ENCODE measurements at places on chromosomes 2 and 18.

- DNase-seq: no peak
Measured at GRCh38 chr18:76986406-76986805, 146.2 kb downstream of the MBP start.

GRCh38 chr2:60148716-60149115 is 404.7 kb downstream of the BCL11A start:
- DNase-seq: no peak

GRCh38 chr18:62335494-62335893 is 10.4 kb downstream of the TNFRSF11A start:
- no peak for DNase-seq

DNA sequence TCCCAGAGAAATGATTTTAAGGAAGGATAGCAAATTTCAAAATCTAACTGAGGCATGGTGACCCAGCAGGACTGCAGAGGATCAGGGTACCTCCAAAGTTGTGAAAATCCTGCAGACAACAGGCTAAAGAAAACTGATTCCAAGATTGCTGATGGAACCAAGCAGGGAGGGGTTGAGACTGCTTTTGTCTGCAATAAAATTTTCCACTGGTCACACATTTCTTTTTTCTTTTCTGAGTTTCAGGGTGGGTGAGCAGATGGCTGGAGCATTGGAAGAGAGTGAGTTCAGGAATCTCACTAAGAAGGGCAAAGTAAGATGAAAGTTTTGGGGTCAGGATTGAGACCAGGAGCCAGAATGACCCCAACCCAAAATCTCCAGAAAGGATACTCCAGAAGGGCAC is 321.0 kb downstream of the TNS1 start:
- no peak for DNase-seq

DNA sequence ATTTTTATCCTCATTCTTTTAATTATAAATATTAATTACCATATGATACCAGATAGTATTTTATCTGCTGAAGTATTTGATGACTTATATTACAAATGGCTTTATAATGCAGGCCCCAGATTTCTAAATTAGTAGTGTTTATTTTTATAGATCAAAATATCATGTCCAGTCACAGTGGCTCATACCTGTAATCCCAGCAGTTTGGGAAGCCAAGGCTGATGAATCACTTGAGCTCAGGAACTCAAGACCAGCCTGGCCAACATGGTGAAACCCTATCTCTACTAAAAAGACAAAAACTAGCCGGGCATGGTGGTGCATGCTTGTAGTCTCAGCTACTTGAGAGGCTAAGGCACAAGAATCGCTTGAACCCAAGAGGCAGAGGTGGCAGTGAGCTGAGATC is 100.1 kb upstream of the ARHGAP15 start:
- DNase-seq: no peak

- no peak for DNase-seq
Measured at GRCh38 chr18:12907258-12907925, 23.4 kb upstream of the PTPN2 start.

- no peak for DNase-seq
Measured at GRCh38 chr2:239327536-239328350, 73.1 kb downstream of the HDAC4 start.

DNA sequence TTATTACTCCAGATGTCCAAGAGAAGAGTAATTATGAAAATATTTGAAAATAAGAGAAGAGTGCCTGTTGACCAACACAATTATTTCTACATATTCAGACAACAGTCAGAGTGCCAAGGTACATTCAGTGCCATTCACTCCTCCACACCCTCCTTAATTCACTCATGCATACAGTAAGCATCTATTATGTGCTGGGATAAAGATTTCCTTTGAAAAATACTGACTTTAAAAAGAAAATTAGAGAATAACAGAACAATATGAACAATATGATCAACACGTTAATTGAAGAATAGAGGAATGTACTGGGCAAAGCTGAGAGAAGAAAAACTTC is 203.6 kb downstream of the L3MBTL4 start:
- DNase-seq: no peak

DNA sequence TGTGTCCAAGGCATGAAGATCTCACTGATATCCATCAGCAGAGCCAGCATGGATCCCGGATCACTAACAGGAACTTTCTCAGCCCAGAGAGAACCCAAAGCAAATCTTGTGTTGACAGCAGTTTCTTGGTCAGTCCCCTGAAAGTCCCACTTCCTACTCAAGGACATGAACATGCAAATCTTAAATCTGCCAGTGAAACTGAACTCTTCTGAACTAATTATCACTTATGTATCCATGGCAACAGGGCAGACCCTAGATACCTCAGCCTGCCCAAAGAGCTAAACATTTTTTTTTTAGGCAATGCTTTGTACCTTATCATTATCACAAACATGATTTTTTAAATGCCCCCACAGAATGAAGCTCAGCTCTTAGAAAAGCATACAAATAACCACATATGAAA is 127.8 kb upstream of the DDX18 start:
- DNase-seq: no peak

GRCh38 chr18:60406721-60407120 is 34.1 kb upstream of the MC4R start:
- no peak for DNase-seq

GRCh38 chr18:55250768-55251173 is 291.5 kb upstream of the CCDC68 start:
- DNase-seq: no peak

DNA sequence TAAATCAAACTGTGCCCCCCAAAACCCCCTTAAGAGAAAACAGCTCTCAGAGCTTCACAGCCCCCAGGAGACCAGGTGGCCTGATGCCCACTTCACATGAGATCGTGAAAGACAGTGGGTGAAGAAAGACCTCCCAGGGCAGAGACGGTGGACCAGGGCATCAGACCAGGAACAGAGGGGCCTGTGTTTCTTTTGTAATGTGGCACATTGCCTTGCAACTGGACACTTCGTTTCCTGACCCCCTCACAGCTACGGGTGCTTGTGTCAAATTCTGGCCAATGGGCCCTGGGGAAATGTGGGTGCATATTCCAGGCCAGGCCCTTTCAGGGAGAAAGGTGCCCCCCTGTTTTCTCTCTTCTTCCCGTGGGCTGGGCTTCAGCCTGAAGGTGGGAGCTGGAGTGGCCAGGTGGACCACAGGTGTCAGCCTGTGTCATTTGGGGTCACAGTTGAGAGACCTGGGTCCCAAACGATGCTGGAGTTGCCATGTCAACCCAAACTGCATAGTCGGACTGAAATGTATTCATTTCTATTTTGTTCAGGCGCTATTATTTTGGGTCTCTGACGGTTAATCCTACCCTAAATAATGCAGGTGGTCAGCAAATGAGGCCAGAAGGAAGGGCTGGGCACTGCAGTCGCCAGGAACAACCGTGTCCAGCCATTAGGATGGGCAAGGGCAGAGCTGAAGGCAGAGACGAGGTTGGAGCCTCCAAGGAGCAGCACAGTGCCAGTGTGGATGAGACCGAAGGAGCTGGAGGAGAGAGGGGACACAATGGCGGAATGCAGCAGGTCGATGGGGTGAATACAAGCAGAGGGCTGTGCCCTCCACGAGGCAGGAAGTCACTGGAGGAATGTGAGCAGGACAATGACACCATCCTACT is 338.2 kb downstream of the EIPR1 start:
- DNase-seq: no peak

GRCh38 chr2:54428108-54428831 is 27.9 kb upstream of the SPTBN1 start:
- DNase-seq: no peak

- no peak for DNase-seq
Measured at GRCh38 chr2:43160778-43161177, 65.6 kb downstream of the ZFP36L2 start.

GRCh38 chr18:79272916-79273315 is 122.8 kb upstream of the NFATC1 start:
- no peak for DNase-seq

GRCh38 chr18:37299471-37300304 is 265.9 kb downstream of the CELF4 start:
- DNase-seq: peak; percentile 97

DNA sequence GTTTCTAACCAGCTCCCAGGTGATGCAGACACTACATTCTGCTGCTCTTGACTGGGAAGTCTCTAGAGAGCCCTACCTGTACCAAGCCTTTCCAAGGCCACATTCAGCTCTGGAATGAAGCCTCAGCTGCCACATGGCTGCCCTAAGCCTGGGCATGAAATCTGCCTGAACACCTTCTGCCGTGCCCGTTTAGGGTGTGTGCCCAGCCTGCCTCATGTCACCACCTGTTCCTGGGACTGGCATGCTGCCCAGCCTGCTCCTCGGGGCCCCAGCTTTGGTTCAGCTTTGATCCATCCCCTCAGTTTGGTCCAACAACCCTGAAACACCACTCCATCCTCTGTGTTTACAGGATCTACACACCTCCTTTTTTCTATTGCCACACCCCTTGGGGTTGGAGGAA is 210.9 kb downstream of the L3MBTL4 start:
- no peak for DNase-seq

GRCh38 chr2:26980971-26981370 is 10.5 kb downstream of the MAPRE3 start:
- no peak for DNase-seq

- DNase-seq: no peak
Measured at GRCh38 chr18:78130232-78131195, 849.1 kb upstream of the SALL3 start.

GRCh38 chr2:30040147-30040546 is 106.7 kb upstream of the YPEL5 start:
- DNase-seq: no peak

DNA sequence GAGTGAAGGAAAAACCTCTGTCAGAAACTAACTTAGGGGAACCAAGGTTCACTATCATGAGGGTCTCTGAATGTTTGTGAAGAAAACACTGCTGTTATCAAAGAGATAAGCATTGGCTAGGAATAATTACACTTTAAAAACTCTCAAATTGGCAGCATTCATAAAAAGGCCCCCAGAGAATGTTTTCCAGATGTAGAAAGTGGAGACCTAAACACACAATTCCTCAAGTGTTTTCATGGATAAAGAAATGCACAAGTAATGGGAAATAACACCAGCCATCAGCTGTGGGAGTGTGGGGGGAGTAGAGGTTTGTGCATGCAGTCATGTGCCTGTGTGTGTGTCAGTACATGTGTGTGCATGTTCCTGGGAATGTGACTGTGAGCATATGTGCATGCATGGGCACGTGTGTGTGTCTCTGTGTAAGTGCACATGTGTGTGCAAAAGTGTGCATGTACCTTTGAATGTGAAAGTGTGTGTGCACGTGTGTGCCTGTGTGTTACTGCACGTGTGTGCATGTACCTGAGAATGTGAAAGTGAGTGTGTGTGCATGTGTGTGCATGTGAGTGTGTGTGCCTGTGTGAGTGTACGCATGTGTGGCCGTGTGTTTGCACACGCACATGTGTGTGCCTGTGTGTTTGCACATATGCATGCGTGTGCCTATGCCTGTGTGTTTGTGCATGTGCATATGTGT is 854.3 kb upstream of the SALL3 start:
- no peak for DNase-seq

GRCh38 chr2:168348076-168348475 is 100.7 kb upstream of the STK39 start:
- peak; percentile 41 for DNase-seq

GRCh38 chr2:225841314-225841713 is 441.8 kb downstream of the NYAP2 start:
- no peak for DNase-seq

DNA sequence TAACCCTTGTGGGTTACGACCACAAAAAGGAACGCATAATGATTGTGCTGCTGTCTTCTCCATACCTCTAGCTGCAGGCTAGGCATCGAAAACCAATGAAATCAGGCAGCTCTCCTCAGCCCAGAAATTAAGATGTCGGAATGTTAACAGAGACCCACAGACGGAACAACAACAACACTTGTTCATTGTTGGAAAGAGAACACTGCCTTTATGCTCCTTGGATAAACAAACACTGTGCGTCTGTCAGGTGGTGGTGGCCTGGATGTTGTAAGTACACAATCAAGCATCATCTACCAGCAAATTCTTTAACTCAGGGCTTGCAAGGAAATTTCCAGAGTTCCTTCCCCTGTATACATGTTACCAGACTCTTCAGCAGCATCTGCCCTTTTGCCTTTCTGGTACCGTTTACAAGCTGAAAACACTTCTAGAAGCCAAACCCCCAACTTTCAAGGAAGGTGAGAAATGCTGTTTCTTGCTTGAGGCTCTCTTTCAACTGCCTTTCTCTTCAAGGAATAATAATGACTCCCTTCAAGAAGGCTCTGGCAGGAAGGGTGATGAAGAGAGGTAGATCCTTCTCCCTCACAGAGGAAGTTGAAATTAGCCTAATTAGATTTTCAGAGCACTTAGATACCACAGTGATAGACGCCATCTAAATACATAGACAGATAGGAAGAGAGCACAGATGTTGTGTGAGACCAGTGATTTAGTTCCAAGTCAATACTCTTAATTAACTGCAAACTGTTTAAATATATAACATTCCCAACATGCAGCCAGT is 332.7 kb downstream of the ZNF521 start:
- DNase-seq: no peak

DNA sequence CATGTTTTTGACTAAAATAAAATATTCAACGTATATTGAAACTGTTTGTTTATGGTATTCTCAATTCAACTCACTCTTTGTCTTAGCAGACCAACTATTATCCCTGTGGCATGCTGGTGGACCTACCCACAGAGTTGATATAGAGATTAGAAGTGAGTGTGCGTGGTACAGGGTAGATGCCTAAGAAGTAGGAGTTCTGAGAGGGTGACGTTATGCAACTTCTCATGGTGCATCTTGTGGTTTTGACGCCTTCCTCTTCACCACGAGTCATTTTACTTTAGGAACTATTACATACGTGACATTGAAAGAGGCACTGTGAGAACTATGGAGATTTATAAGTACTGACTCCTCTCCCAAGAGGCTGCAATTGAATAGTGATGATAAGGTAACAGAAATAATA is 26.6 kb upstream of the NAPG start:
- no peak for DNase-seq

DNA sequence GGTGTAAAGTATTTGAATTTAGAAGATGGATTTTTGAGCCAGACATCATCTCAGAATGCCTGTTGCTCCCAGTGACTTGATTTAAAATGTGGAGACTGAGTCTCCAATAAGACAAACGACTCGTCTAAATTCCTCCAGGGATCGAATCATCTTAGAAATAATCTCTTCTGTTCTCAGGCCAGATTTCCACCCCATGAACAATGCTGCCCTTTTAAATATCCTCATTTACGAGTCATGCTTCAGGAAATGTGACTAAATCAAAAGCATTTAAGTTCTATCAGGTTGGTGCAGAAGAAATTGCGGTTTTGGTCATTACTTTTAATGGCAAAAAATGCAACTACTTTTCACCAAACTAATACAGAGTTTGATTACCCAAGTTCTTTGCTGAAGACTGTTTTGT is 684.6 kb upstream of the SOX11 start:
- no peak for DNase-seq

DNA sequence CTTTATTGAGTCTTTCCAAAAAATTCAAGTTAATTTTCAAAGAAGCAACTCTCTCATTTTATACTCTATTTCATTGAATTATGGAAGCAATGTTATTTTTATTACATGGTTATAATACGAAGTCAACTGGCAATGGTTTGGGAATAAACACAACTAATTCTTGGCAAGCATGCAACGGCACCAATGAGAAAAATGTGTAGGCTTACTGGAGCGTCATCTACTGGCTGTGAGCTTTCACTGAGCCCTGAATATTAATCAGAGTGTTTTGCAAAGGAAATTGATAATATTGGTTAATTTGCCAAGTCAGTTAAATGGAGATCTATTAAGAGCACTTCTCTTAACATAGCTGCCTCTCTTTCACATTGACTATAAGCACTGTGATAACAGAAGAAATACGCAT is 163.9 kb downstream of the IKZF2 start:
- DNase-seq: no peak

All from ACHN (cell line).